Left kidney (tissue), 8 donors: ENCODE measurements at places on chromosomes 13 and 19. TPM values are rescaled to one million over a fixed set of nuclear protein-coding genes. Genes with fewer than 3 reads are reported as not detected.
A peak's percentile ranks its signal among the peaks of the same experiment; 100 is the strongest.

- no peak for DNase-seq
Observed at GRCh38 chr19:31339411-31339810, 9.8 kb downstream of the TSHZ3 start.

- peak; percentile 14 for DNase-seq
Observed at GRCh38 chr19:15769586-15769985, 17.9 kb upstream of the OR10H5 start.

DNA sequence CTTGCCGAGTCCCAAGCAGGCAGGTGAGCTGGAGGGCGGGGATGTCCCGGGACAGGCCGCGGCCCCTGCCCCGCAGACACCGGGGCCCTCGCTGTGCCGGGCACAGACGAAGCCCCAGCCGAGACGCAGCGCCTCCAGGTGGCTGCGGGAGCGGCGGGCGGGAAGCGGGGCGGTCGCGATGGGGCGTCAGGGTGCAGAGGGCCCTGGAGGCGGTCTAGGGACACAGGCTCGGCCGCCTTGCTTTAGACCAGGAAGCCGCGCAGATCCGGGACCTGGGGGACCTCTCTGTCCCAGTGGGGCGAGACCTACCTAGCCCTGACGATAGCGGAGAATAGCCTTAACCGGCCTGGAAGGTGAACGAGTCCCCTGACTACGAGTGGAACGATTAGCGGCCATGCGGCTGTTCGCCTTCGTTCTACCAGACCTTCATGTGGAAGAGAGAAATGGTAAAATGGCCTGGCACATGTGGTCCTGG lies 4.2 kb upstream of the ZNF564 start:
- DNase-seq = peak; percentile 5

DNA sequence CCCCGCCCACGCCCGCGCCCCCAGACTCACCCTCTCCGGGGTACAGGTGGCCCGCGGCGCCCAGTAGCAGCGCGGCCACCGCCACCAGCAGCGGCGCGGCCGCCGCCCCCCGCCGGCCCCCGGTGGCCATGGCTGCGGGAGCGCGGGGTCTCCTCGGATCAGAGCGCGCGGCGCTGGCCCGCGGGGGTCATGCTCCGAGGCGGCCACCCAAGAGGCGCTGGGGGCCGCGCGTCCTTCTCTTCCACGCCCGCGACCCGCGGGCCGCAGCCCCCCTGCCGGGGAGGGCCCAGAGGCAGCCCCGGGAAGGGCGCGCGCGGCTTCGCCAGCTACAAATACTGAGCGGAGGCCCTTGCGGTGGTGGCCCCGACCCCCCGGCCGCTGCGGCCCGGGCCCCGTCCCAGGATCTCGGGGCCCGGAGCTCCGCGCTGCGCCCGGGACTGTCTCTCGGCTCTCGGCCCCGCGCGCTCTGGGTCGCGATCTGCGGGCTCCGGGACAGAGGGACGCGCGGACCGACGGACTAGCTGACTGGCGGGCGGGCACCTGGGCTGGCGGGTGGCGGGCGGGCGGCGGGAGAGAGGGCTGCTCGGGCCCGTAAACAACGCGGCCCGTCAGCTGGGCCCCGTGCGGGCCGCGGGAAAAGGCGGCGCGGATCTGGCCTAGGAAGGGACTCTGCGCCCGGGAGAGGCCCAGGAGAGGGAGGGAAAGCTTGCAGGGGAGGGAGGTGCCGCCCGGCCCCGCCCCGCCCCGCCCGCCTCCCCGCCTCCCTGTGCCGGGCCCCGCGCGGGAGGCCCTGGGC lies at the start of gene INSR:
INSR (minus strand) TSS at position 653 of the 796 bp plus-strand sequence; CDS start at position 130, 523 bp downstream.
- DNase-seq = peak; percentile 86

Gene N4BP2L1
- 29.9 TPM for polyA plus RNA-seq

Gene HIF3A
- 58.2 TPM for polyA plus RNA-seq

DNA sequence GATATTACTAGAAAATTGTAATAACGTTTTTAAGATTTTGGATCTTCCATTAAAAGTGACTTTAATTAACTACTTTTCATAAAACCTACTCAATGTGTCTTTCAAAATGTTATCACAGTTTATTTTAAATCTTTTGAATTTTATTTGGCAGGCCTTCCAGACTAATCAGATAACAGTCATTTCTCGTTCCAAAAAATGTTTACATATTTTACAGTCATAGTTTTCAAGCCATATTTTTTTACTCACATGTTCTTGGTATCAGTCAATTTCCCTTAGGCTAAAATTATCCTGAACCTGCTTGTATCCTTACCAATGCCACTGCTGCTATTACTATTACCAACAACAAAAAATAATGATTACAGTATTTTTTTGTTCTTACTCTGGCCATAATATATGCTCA lies 1783.5 kb downstream of the SLITRK5 start:
- no peak for DNase-seq

DNA sequence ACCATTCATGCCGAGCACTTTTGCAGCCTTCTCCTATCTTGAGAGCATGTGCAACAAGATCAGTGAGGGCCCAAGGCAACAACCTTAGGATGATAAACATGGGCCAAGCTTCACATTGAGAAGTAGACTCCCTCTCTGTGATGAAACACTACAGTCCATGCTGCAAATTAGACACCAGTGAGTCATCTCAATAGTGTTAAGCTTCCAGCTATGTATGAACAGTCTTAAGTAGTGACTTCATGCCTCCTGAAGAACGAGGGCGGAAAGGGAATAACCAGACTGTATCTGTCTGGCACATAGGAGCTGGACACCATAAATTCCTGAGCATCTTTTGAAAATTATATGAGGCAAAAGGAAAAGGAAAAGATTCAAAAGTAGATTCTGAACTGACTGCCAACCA lies 309.9 kb upstream of the SLITRK1 start:
- no peak for DNase-seq

DNA sequence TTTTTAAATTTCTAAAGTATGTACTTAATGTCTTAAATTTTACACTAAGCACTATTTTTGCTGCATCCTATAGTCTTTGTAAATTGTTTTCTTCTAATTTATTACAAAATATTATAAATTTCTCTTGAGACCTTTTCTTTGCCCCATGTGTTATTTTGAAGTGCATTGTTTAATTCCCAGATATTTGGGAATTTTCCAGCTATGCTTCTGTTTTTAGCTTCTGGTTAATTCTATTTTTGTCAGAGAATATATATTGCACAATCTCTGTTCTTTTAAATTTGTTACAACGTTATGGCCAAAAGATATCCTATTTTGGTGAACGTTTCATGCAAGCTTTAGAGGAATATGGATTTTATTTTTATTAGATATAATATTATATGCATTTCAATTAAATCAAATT lies 917.4 kb upstream of the MIR17HG start:
- no peak for DNase-seq

DNA sequence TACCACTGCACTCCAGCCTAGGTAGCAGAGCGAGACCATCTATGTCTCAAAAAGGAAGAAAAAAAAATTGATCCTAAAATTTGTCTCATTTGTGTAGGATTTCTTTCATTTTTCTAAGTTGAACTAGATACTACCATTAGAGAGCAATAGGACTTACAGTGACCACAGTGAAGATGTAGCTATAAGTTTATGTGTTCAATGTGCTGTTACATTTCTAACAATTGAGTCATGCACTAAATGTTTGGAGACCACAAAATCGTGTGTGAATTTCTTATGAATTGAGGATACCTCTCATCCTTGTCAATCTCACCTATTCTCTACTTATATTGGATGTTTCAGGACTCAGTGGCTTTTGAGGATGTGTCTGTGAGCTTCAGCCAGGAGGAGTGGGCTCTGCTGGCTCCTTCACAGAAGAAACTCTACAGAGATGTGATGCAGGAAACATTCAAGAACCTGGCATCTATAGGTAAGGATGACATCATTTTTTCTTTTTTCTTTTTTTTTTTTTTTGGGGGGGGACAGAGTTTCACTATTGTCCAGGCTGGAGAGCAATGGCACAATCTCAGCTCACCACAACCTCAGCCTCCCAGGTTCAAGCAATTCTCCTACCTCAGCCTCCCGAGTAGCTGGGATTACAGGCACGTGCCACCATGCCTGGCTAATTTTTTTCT lies 12.8 kb downstream of the ZNF791 start:
- DNase-seq = no peak

Gene RPL21
- polyA plus RNA-seq = 844 TPM

Gene EDDM13
- polyA plus RNA-seq = 5.0 TPM

Gene STK11
- polyA plus RNA-seq = 56.2 TPM

- DNase-seq = no peak
Observed at GRCh38 chr13:51479199-51479523, 26.3 kb upstream of the INTS6 start.

GRCh38 chr13:80783926-80784565 lies 443.1 kb upstream of the SPRY2 start:
- peak; percentile 48 for DNase-seq

Gene ZNF99
- 1.9 TPM for polyA plus RNA-seq

GRCh38 chr19:28705008-28705407 lies 507.9 kb downstream of the UQCRFS1 start:
- DNase-seq = no peak

DNA sequence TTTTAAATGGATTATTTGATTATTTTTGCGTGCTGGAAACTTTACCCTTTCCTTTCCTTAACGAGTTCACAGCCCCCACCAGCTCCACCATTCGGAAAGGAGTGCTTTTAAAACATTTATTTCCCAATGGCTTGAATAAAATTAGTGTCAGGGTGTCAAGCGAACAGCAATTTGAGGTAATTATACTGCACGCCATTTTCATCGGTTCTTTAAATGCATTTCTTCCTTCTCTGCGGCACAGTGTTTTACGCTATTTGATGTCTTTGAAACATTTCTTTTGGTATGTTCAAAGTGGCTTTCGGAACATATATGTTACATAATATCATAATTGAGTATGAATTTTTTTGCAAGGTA lies 309 bp upstream of the SLITRK1 start:
- no peak for DNase-seq

DNA sequence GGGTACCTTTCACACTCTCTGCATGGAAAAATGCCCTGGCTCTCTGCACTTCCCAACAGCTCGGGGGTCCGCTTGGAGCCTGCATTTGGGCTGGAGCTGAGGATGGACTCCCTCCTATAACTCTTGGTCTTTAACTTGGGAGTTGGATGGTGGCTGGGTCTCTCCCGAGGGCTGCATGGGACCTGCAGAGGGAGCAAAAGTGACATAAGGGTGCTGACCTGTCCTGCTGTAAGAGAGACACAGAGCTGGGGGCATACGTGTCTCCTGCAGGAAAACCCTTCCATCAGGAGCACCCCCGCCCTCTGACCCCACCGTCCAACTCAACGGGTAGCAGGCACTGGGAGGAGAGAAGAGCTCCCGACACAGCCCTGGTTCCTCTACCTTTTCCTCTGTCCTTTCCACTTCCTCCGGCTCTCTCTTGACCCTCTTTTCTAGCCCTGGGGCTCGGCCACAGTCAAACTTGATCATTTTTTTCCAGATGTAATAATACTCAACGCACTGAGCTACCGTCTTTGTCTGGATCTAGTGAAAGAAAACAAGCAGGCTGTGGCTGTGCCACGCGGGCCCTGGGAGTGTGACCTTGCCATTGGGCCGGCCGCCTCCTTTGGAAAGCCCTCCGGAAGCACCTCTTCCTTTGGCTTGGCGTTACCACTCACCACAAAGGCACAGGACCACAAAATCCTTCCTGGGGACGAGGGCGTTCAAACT lies 6.8 kb upstream of the NAPA start:
- DNase-seq = no peak

DNA sequence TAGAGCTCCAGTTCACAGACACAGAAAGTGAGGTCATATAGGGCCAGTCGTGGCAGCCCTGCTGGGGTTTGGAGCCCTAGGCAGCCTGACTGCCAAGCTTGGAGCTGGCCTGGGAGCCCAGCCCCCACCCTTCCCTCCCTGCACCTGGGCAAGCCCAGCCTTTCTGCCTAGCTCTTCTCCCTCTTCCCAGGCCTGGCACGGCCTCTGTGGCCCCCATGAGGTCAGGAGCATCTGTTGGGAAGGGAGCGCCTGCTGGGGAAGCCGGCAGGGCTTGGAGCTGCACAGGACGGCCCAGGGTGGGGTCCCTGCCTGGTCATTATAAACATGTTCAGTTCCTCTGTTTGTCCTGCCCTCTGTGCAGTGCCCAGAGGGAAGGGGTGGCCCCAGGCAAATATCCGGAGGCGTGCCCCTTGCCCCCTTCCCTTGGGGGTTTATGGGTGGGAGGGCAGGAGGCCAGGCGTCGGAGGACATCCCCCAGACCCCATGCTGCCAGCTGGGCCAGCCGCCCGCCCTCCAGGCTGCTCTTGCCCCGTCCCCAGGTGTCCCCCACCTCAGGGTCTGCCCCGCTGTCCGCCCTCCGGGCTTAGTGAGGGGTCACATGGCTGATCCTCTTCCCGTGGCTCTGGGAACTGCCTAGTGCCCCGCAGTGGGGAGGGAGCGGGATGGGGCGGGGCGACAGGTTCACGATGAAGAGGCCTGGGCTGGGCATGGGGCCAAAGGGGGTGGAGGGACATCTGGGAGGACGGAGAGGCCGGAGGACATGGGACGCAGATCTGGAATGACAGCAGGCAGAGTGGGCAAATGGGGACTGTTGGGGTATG lies 30.0 kb upstream of the NCCRP1 start:
- no peak for DNase-seq

GRCh38 chr13:94292323-94292640 lies 187.2 kb downstream of the DCT start:
- no peak for DNase-seq

DNA sequence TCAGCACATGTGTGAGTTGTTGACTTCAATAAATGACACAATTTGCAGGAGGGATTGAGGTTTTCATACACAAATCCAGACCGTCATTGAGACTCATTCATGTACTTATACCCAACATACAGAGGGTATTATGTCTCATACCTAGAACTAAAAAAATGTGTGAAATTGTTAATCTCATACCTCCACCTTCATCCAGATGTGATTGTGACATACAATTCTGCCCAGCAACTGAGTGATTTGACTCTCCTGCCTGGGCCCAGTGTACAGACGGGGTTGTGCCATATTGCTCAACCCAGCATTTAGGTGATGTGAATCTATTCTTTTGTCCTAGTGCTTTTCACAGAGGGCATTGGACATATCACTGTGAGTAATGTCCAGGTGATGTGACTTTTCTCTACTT lies 12.6 kb upstream of the ZNF681 start:
- no peak for DNase-seq

DNA sequence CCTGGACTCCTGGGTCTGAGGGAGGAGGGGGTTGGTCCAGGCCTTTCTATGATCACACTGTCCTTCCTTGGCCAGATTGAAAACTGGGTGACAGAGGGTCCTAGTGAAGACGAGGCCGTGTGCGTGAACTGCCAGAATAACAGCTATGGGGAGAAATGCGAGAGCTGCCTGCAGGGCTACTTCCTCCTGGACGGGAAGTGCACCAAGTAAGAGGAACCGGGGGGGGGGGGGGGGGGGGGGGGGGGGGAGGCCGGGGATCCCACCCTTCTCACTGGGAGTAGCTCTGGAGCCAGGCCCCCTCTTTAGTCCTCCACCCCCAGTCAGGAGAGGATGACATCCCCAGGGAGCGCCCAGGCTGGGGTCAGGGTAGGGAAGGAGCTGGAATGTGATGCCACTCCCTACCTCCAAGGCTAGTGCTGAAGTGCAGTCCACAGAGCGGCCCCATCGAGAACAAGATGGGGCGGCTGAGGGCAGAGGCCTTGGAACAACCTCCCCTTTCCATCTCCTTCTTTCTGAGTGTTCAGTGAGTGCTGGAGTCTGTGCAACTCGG lies 19.4 kb downstream of the CNFN start:
- DNase-seq = no peak

DNA sequence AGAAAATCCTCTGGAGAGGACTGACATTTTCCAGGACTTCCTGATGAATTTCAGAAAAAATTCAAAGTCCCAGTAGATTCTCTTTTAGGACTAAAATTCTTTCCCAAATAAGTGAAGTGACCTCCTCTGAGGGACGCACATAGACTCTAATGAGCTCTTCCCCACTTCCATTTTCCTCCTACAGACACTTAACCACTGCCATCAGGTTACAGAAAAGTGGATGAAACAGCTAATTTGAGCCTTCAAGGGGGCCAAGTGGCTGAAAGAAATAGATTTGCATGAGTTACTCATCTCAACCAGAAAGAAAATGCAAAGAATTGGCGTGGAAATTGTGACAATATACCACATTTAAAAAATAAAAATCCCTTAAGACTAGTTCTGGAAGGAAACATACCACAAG lies 185.3 kb upstream of the EDNRB start:
- DNase-seq = no peak
